ENCODE measurements at places on chromosomes 1 and 21.

GRCh38 chr1:94651076-94651475 is 109.5 kb upstream of the F3 start:
- no peak for DNase-seq

DNA sequence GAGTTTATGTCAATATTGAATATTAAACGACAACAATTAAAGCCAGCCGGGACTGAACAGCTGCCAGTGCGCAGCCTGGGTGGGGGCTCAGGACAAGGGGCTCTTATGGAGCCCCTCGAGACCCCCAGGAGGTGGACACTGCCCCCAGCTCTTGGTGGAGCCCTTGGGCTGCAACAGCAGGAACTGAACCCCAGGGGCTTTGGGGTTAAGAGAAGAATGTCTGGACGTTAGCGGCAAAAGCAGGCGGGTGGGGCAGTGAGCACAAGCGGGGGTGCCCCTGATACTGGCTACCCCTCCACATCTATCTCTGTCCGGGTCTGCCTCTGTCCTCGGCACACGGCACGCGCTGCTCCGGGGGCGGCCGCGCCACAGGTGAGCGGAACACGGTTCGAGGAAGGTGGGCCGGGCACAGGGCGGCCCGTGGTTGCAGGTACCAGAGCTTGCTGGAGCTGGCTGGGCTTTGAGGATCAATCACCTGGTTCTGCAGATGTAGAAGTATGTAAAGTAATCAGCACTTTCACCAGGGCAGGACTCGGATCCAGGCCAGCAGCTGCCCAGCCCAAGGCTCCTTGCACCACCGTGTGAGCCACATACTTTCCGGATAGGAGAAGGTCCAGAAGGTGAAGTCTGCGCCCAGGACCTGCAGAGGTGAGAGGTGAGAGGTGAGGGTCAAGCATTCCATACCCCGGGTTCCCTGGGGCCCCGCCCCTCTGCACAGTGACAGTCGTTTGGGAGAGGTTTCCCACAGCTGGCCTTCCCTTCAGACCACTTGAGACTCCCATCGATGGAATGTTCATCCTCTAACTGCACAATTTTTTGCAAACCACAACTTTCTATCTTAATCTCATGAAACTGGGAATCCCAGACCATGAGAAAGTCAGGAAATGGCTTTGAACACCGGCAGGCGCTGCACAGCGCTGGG is 12.4 kb upstream of the POFUT2 start:
- no peak for DNase-seq

DNA sequence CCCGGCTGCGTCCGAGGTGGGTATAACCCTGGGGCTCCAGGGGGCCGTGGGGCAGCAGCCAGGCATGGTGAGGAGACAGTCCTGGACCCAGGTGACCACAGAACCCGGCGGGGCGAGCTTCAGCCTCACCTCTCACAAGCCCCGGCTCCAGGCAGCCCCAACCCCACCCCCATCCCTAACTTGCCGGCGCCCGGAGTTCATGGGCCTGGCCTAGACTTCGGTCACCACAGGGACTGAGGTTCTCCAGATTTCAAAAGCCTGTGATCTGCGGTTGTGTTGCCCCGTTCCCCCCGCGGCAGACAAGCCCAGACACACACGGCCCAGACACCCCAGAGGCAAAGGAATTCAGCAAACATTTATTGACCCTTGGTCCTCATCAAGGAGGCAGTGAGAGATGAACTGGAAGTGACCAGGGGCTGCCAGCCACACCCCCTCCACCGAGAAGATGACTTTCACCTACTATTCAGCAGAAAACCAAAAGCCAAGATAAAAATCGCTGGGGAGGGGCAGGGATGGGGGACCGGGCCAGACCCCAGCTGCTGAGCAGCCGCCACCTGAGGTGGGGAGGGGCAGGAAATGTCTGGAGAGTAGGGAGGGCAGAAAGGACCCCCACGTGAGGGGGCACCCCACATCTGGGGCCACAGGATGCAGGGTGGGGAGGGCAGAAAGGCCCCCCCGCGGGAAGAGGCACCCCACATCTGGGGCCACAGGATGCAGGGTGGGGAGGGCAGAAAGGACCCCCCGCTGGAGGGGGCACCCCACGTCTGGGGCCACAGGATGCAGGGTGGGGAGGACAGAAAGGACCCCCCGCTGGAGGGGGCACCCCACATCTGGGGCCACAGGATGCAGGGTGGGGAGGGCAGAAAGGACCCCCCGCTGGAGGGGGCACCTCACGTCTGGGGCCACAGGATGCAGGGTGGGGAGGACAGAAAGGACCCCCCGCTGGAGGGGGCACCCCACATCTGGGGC is 3.9 kb downstream of the HES4 start:
- no peak for DNase-seq

DNA sequence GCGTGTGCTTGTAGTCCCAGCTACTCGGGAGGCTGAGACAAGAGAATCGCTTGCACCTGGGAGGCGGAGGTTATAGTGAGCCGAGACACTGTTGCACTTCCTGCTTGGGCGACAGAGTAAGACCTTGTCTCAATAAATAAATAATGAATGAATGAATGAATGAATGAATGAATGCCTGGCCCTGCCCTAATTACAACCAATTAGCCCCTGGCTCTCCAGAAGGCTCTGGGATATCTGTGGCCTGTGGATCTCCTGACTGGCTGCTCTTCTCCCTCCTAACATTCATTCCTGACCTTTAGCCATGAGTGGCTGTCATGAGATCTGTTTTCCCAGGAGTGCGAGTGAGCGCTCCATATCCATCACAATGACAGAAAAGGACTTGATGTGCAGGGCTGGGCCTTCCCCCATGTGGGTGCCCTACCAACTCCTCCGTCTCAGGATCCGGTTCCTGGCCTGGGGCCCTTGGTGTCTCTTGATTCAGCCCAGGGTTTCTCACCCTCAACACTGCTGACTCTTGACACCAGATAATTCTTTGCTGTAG is 243.6 kb upstream of the TMEM51 start:
- no peak for DNase-seq

DNA sequence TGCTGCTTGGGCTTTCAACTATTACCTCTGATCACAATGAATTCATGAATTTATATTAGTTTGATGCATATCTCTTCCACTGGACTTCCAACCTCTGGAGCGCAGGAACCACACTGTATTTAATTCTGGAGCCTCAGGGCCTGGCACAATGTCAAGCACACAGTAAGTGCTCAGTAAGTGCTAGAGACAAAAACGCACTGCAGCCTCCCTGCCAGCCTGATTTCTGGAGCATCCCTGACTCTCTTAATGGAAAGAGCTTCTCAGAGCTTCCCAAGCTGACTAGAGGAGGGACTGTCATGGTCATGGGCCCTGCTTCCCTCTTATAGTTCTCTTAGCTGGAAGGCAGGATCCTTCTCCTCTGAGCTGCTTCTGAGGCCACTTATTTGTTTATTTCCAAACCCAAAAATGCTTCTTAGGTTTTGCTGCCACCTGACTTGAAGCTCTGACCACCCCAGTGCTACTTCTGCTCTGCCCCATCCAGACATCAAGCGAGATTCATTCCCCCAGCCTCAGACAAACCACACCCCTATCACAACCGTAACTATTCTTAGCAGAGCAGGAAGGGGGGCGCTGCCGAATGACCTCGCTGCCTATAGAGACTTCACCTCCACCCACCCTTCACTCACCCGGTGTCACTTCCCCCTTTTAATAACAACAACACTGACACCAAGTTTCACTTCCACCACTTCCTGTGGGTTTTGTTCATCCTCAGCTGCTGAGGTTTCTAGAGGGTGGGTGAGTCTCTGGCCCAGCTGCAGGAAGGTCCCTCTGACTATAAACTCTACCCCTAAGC is 33.6 kb downstream of the NUAK2 start:
- DNase-seq: no peak

DNA sequence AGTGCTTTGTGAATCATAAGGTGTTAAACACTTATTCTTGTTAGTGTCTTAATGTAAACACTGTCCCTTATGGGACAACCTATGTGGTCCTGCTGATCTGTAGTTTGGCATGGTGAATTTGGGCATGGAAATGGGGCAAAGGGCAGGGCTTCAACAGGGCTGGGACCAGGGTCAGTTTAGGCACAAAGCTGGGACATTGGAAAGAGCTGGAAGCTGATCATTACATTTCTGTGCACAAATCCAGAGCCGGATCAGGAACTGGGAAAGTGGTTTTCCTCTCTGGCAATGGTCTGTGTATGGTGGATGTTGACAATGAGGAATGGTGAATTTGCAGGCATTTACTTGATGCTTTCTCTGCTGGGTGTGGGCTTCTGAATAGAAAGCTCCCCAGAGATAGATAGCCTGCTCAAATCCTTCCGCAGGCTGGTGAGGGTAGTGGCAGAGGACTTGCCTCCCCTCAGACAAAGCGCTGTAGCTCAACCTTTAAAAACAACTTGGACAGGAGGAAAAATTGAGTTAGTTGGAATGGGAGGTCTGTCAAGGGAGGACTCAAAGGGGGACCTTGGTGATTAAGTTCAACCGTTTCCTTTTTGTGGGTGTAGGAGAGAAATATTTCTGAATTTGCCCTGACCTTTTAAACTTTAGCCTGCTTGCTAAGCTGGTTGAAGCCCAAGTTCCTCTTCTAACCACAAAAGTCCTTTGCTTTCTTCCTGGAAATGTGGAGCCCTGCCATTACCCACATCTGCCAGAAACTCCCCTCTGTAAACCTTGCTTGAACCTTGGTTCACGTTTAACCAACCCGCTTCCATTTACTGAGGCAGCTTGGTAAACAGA is 35.3 kb downstream of the HLX start:
- DNase-seq: no peak

DNA sequence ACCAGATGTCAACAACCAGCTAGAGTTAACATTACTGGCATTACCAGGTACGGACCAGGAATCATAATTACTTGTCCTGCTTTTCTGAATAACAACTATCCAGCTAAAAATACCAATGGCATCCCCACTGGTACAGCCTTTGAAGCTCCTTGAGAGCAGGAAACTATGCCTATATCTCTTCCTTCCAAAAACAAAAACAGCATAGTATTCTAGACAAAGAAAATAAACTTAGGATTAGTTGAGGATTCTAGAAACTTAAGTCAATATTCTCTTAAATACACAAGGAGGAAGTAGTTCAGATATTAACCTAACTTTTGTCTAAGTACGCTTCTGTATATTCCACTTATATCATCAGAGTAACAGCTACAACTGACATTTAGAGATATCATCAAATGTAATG is 3.0 kb downstream of the FUBP1 start:
- no peak for DNase-seq

GRCh38 chr1:30895944-30896660 is 12.5 kb downstream of the SDC3 start:
- DNase-seq: no peak

DNA sequence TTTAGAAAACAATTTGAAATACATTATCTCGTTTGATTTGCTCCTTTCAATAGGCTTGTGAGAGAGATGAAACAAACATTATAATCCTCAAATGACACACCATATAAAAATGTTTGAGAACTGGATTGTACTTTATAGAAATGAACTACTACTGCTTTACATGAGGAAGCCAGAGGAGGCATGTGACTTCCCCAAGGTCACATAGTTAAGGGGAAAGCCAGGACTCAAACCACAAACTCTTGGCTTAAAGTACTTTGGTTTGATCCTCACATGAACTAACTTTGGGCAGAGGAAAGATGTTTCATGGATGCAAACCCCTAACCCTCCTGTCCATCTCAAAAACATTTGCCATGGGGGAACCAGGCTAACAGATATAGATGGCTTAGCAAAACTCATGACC is 4.7 kb downstream of the ARHGEF11 start:
- no peak for DNase-seq

DNA sequence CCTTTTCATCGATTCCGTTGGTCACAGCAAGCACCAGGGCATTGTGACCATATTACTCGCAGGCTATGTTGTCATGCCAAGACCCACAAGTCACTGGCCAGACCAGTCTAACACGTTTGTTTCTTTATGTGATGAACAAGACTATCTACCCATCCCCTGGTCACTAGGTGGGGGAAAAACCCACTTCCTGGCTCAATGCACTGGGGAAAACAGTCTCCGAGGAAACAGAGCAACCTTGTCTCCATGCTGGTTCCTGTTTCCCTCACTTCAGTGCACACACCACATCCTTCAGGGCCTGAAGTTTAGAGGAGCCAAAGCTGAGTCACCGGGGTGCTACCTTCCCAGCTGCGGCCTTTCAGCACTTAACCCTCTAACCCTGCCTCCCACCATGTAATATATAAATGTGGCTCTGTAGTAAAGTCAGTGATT is 20.9 kb downstream of the ERICH3 start:
- no peak for DNase-seq

DNA sequence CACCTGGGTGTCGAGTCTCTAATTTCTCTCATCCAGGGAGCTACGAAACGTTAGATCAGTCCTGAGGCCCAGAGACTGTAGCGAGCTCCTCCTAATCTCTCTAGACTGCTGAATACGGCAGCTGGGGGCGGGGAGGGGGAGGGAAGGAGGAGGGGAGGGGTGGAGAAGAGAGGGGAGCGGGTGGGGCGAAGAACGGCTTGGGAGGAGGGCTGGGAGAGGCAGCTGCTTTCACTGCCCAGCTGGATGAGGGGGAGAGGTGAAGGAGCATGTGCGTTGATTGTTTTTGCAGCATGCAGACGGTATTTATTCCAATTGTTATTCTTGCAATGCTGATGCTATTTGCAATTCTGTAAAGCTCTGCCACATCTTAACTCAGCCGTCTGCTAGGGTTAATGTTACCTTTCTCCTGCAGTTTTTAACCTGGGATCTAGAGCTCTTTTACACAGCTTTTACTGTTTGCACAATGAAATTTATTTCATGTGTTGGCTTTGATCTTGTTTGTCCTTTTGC is 790 bp downstream of the DNAJC6 start:
- peak; percentile 46 for DNase-seq

- no peak for DNase-seq
Measured at GRCh38 chr1:180311011-180311730, 81.1 kb downstream of the LHX4 start.

- DNase-seq: peak; percentile 43
Measured at GRCh38 chr1:219463636-219464035, 149.3 kb downstream of the ZC3H11B start.

GRCh38 chr1:234234199-234234598 is 139.1 kb upstream of the COA6 start:
- DNase-seq: no peak

- no peak for DNase-seq
Measured at GRCh38 chr1:82721702-82722101, 921.0 kb downstream of the ADGRL2 start.

DNA sequence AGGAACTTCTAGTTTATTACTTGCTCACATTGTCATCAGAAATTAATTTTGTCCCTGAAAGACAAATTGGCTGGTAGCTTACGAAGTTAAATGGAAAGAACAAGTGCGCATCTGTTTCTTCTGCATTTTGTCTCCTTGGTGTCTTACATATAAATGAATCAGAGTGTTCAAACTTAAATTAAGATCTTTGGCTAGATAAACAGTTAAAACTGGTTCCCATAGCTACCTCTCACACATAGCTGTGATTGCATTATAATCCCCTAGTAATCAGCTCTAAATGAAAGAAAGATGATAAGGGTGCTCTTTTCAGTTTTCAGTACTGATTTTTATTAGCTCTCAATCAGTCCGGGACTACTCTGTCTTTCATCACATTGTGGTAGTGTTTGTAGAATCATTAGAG is 124.2 kb upstream of the LMO4 start:
- DNase-seq: no peak

DNA sequence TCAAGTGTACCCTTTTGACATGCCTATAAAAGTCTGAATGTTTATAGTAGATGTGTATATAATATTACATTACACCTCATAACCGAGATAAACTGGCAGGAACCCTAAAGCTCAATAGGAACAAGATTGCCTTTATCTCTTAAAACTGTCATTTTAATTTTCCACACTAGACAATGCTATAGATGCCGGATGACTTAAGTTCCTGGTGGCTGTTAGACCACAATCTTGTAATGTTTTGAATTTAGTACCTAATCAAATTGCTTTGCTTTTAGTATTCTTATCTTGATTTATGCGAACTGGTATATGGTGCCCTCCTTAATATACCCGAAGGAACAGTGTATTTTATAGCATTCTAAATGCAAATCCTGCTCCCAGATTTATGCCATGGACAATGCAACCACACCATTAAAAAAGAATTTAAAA is 1397.0 kb upstream of the ADGRL4 start:
- no peak for DNase-seq

All from NCI-H446 treated with DMSO at 0.1 percent for 48 hours (cell line).